ENCODE measurements at places on chromosomes 7 and 10.
A peak's percentile ranks its signal among the peaks of the same experiment; 100 is the strongest.

- DNase-seq = no peak
Measured at GRCh38 chr10:1058017-1058416, 1.8 kb downstream of the WDR37 start.

DNA sequence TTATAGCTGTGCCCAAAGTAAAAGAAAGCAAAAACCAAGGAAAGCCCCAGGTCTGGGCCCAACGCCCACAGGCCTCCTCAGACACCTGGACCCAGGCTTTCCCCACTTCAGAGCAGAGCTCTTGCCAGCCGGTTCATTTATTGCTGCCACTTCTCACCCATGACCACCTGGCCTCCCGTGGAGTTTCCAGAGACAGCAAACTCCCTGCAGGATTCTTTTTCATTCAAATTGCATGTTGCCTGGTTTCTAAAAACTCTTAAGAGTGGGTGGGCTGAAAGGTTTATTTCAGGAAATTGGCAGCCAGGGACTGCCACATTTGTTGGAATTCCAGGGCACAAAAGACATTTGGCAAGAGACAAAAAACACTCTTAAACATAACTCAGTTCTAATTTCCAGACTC is 4.7 kb downstream of the VOPP1 start:
- no peak for DNase-seq

- DNase-seq = no peak
Measured at GRCh38 chr7:75049817-75050216, 23.8 kb downstream of the RCC1L start.

DNA sequence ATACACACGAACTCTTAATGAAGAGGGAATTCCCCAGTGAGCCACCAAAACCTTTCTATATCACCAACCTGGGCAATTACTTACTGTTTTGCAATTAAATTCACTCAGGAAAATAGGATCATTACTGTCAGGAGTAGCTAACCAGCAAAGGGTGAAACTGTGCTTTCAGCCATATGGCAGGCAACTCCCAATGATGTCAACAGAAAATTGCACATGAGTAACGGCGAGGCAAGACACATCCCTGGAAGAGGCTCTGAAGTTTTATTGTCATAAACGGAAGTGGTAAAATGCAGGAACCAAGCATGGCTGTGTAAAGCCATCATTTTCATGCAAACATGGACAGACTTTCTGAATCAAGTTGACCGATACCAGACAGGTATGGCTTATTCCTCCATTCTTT is 548.9 kb upstream of the AUTS2 start:
- DNase-seq = peak; percentile 9

- peak; percentile 57 for DNase-seq
Measured at GRCh38 chr7:122887198-122887597, 938 bp upstream of the CADPS2 start.

DNA sequence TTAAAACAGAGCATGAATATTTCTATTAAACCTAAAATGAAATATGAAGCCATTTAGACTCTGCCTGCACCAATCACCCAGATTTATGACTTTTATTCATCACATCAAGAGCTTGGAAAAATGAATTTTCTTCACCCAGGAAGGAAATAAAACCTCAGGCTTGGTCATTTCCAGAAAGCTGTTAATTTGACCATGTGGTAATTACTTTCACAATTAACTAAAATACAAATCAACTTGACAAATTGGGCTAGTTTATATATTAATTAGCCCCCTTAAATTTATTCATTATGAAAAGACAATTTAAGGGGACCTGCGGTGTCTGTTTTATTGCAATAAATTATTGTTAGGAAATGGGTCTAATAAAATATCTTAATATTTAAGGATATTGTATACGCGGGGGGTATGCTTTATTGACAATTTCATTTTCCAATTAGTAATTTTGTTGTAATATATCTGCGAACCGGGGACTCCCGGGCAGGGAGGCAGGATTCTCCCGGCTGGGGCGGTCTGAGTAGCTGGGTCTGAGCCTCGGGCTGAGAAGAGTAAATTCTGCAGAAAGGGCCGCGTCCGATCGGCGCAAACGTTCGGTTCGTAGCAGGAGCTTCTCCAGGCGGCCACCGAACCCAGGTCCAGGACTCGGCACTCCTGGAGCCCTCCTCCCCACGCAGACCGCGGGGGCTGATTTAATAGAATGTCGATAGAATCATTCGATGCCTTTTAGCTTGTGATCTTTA is 9.4 kb upstream of the MNX1 start:
- DNase-seq = no peak

GRCh38 chr7:153496257-153496656 is 555.9 kb upstream of the DPP6 start:
- no peak for DNase-seq

DNA sequence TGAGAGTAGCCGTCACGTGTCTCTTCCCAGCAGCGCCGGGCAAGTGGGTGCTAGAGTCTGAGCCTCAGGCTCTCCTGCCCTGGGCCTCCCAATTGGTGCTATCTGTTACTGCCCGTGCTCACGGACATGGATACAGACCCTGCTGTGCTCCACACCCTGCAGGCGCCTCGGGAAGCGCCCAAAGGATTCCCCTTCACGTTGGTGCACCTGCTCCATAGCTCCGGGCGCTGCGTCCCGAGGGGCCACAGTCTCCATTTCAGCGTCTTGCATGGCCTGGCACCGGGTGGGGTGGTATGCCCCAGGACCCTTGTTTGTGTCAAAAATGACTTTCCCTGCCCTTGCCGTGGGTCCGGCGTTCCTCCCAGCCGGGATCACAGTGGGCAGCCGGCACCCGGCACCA is 13.8 kb upstream of the ZNF212 start:
- DNase-seq = no peak

GRCh38 chr7:30914596-30914995 is 2.9 kb downstream of the AQP1 start:
- peak; percentile 85 for DNase-seq

DNA sequence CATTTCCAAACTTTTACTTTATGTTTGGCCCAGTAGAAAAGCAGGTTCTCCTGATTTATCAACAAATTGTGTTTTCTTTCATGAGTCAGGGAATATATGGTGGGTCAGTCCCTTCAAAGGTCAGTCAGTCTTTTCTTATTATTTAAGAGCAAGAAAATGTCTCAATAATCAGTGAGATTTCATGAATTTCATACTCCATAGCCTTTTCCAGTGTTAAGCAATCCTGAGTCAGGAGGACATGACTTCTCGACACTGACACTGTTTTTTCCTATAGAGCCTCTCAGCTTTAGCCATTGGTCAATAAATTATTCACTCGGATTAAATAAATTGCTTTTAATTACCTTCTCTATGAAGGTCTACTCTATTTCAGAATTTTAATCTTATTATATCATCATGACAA is 334.5 kb downstream of the SORCS1 start:
- DNase-seq = no peak

GRCh38 chr7:148623586-148624282 is 33.2 kb downstream of the C7orf33 start:
- DNase-seq = peak; percentile 51

DNA sequence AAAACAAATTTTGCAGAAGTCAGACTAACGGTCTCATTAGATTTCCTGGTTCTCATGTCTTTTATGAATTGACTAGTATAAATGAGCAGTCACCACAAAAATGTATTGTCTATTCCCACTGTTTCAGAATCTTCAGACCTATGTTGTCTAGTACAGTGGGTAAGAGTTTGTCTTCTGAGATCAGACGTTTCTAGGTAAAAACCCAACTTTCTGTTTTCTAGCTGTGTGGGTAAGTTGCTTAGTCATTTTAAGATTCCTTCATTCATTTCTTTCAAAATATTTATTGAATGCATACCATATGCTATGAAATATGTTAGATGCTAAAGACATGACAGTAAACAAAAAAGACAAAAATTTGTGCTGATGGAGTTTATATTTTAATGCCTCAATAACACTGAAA is 156.3 kb downstream of the POLR1F start:
- no peak for DNase-seq

DNA sequence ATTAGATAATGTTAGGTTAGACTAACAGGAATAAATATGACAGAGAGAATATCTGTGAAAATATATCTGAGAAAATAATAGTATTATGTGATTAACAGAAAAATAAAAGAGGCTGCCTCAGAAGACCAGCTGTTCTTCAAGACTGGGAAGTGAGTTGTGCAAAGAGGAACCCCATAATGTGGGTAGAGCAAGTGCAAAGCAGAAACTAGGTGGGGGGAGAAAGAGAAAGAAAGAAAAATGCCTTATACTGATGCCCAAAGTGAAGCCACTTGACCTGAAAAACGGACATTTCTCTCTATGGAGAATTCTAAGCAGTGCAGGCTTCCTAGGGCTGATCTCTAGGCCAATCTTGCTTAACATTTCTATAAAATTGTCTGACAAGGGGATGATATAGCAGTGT is 3.8 kb downstream of the NEBL start:
- no peak for DNase-seq

DNA sequence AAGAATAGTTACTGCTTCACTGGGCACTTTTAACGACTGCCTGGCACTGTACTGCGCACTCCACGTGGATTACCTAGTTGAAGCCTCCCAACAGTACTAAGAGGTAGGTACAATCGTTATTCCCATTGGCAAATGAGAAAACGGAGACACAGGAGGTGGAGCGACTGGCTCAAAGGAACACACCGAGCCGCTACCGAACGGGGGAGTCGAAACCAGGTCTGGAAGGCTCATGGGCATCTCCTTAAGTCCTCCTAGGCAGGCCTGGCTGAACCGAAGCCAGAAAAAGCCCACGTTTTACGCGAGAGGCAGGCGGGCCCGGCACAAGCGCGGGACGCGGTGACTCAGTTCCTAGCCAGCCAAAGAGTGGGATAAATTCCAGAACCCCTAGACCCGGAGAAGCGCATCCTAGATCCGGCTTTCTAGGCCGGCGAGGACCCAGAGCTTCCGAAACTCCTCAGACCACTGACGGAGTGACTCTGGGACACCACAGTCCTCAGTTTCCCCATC is 472 bp downstream of the PDAP1 start:
- peak; percentile 67 for DNase-seq

- peak; percentile 81 for DNase-seq
Measured at GRCh38 chr7:76296743-76297740, 5.4 kb upstream of the HSPB1 start.

DNA sequence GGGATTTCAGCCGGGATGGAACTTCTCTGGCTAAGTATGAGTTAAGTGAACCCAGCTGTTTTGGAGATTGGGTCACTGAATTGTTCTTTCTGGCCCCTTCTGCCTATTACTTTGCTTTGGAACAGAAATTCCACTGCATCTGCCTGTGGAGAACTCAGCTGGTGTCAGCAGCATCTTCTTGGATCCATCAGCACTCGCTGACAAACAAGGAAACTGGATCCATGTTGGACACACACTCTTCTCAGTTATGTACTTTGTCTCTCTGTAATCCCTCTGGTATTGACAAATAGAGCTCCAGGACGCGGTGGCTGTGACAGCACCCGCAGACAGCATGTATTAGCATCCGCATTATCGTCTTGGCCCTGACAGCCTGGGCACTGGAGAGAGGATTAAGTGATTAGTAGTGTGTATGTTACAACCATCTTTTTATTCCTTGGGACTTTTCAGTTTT is 73.0 kb upstream of the BMPER start:
- DNase-seq = peak; percentile 67

- DNase-seq = no peak
Measured at GRCh38 chr7:132095111-132095765, 481.0 kb downstream of the PLXNA4 start.

- no peak for DNase-seq
Measured at GRCh38 chr10:28169525-28169924, 133.3 kb downstream of the MPP7 start.

DNA sequence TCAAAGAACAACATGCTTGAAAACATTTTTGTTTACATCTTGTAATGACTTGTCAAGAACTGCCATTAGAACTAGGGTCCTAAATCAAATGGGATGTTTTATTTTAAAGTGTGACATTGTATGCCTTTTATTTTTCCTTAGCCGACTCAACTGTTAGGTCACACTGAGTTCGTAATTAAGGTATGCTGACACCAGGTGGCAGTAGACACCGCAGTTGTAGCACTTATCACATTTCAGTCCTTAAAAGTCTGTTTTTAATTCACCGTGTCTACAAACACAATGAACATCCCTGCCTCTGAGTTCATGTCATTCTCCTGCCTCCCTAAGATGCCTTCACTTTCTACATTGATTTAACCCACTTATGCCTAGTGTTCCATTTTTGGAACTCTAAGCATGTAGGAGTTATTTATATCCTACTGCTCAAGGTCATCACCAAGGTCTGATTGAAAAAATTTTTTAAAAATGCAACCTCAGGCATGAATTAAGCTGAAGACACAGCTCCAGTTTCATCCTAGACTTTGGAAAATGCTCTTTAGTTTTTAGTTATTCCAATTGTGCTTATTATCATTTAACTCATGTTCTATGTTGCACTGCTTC is 186.1 kb downstream of the BMPER start:
- peak; percentile 61 for DNase-seq
